Activated T-helper 17 cell treated with anti-CD3 and anti-CD28 coated beads, Interleukin-2, amount 50 U/mL, for 72 hours (primary cell): ENCODE measurements at places on chromosomes 7 and 10. TPM values are rescaled to one million over a fixed set of nuclear protein-coding genes. Genes with fewer than 3 reads are reported as not detected.

DNA sequence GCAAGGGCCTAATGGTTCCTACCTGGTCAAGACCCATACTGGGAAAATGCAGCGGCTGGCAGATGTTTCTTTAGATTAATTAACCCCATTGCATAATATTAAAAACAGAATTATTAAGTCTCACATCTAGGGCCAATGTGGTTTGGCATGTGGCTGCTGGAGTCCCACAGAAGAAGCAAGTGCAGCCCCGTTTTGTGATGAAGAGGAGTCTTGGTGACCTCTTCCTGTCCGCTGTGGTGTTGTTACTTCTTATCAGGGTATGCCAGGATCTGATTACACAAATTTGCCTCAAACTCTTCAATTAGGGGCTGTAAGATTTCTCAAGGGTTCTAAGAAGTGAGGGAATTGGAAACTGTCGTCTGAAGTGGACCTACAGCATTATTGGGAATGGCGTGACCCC, 240.3 kb downstream of the SEC23IP start:
- ATAC-seq = no peak

- no peak for ATAC-seq
Observed at GRCh38 chr7:77794000-77794399, 4.2 kb downstream of the TMEM60 start.

DNA sequence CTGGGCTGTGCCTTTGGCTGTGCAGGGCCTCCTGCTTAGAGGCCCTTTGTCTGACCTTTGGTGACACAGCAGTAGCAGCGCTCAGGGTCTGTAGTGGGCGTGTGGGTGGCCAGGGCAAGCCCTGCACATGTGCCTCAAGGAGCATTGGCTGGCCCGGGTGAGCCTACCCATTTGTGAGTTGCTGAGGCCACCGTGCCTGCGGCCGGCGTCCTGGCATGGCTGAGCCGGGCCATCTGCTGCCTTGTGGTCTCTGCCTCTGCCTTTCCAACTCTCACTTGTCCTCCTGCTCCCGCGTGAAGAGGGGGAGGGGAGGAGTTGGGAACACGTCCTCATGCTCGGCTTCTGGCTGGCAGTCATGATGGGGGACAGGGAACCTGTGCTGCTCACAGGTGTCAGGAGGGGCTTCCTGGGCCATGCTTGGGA, 9.2 kb upstream of the ORAI2 start:
- ATAC-seq = no peak

Gene HYAL4
- total RNA-seq = not detected

- peak; percentile 84 for ATAC-seq
Observed at GRCh38 chr10:59829601-59830000, 76.3 kb upstream of the MRLN start.

GRCh38 chr7:153030976-153031375, 271.4 kb downstream of the ACTR3B start:
- ATAC-seq = no peak
